ENCODE measurements at places on chromosomes 2 and 18.

GRCh38 chr2:113173542-113174375 lies at the start of gene PSD4:
TSS of gene PSD4 (plus strand) at chr2:113173971. CDS start at chr2:113182457, 8,486 bp downstream.
- no peak for DNase-seq

DNA sequence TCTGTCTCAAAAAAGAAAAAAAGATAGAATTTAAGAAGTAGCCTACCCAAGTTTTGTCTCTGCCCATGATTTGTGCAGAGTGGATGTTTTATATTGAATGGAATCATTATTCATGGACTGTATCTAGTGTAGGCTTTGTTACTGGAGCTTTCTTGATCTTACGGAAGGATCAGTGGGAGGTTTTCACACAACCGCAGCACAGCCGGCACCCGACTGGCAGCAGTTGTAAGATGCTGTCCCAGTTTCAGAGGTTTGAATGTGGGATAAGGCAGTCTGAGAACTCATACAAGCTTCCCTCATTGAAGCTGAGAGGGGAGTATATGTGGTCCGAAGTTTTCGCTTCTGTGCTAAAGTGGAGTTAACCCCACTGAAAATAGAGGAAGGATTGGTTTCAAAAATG lies 19.7 kb upstream of the SAG start:
- no peak for DNase-seq

GRCh38 chr2:236896688-236897087 lies 189.0 kb upstream of the COPS8 start:
- no peak for DNase-seq

GRCh38 chr2:235611756-235612155 lies 117.9 kb downstream of the AGAP1 start:
- no peak for DNase-seq

DNA sequence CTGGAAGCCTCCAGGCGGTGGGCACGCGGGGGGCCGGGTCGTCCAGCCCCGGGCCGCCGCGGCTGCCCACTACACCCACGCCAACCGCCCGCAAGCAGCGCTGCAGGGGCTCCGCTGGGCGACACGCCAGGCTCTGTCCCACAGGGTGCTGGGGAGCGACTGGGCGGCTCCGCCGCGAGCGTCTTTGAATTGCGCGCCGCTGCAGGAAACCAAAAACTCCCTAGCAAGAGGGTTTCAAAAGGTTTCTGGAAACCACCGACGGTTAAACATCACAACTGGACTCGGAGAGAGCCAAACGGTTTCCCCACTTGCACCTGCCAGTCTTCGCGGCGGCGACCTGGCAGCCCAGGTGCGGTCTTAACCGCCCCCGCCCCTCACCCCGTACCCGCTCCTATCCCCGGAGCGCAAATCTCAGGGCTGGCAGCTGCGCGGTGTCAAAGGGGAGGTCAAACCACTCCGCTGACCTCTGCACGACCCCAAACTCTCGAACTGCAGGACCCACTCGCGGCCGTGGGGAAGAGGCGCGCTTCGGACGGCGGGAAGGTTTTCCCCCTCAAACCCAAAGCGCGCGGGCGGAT lies 1.0 kb downstream of the CXCR4 start:
- no peak for DNase-seq

DNA sequence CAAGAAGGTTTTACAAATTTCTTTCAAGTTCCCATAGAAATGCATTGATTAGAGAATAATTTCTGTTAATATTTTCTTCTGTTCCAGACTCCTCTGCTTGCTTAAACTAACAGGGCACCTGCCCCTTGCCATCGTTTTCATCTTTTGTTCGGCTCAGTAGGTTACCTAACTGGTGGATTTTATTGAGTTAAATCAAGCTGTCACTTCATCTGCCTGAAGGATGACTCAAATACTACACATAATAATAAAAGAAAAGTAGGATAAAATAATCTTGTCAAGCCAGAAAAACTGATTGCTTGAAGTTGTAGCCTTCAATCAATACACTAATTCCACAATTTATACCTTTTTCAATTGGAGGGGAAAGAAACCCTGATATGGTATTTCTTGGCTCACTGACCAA lies 234.0 kb downstream of the NR4A2 start:
- DNase-seq, result no peak

DNA sequence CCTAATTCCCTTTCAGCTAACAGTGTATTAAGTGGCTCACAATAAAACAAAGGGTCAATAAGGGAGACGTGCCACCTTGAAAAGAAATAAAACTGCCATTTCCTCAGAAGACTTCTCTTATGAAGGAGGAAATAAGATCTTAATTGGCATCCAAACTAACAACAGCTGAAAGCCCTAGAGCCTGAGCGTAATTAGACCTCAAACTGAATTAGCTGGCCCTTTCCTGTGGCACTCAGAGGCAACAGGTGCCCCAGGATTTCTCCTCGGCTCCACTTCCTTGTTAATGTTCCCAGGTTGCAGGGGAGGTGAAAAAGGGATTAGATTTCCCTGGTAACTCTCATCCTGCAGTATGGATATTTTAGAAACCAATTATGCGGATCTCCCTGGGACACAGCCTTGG lies 804.3 kb downstream of the DCDC2C start:
- no peak for DNase-seq

All from cerebellar nuclear complex (tissue), 1 donor.